ENCODE measurements at places on chromosomes 7 and 10.

GRCh38 chr7:116354546-116355423 is 144.4 kb downstream of the TES start:
- DNase-seq = no peak

DNA sequence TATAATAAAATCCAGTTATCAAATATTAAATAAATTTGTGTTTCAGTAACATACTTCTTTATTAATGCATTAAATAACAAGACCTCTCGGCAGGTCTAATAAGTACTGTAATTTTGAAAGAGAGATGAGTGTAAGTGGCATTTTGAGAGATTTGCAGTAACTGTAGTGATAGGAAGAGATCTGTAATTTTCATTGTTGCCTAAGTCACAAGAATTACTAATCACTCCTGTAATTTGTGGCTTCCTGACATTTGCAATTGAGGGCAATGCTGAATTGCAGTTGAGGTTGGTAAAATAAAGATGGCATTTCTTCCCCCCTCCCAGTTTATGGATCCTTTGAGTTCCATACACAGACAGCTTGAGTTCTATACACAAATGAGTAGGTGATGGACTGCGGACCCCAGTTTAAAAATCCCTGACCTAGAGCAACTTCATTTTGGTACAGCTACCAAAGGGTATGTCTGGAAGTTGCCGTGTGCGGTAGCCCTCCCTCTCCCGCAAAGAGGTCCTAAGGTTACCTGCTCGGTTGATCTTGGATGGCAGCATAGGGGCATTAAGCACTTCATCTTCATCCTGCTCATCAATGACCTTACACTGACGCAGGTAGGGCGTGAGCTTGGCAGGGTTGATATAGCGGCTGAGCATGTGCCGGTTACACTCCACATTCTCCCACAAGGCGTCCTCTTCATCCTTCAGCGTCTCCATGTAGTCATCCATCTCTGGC is 96.4 kb downstream of the CARD11 start:
- DNase-seq = no peak

DNA sequence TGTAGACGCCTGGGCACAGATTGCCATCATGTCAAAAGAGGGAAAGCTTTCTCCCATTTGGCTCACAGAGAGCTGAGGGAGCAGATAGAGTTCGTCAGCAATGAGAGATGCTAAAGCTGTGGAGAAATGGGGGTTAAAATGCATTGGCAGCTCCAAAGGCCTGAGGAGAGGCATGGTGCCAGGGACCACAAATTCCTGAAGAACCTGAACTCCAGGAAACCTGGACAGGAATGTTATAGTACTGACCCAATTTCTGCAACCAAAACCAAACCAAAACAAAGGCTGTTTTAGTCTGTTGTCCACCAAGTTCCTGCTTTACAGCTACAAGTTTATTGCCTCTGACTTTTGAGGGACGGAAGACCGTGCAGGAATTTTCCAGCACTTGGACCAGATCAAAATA is 575.7 kb downstream of the REEP3 start:
- DNase-seq = no peak

GRCh38 chr10:24690961-24691512 is 32.6 kb downstream of the ARHGAP21 start:
- no peak for DNase-seq

- no peak for DNase-seq
These were observed 257 bp downstream of the WAC start for GRCh38 chr10:28533186-28533564.

GRCh38 chr7:72754312-72754711 is 73.7 kb downstream of the TYW1B start:
- no peak for DNase-seq

DNA sequence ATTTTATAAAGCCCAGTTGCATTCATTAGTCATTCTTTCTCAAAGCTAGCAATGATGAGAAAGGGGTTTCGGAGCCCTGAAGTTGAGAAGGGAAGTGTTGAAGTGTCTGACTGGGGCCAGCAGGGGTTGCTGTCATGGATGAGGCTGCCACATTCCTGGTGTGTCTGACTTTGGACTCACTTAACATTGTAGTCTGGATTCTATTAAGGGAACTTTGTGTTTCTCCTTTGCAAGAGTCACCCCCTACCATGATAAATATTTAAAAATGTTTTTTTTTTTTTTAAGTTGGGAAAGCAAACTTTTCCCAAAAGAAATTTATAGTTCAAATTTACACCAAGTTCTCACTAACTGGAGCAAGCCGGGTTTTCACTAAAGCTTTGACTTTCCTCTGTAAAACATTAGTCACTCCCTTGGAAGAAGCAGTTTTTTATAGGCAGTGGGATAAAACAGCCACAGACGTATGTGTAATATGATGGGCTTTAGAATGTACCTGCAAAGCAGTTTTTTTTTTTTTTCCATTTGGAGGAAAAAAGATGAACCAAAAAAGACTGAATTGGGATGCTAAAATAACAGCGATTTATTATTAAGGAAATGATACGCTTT is 243.6 kb downstream of the TWIST1 start:
- DNase-seq = no peak

DNA sequence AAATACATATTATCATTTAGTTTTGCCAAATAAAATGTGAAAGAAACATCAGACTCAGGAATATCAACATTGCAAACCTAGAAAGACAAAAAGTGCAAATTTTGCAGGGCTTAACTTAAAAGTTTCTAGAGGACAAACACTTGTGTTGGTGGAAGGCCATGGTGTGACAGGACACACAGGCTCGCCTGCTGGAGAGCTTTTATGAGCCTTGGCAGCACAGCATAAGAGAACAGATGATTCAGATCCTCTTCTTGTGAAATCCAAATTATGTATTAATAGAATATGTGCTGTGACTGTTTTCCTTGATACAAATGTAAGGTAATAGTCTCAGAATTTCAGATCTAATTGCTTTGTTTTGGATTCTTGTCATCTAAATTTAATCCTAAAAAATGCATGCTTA is 72.9 kb upstream of the ABCB5 start:
- DNase-seq = no peak

- DNase-seq = no peak
These were observed 28.6 kb downstream of the PARD3 start for GRCh38 chr10:34786464-34786863.

DNA sequence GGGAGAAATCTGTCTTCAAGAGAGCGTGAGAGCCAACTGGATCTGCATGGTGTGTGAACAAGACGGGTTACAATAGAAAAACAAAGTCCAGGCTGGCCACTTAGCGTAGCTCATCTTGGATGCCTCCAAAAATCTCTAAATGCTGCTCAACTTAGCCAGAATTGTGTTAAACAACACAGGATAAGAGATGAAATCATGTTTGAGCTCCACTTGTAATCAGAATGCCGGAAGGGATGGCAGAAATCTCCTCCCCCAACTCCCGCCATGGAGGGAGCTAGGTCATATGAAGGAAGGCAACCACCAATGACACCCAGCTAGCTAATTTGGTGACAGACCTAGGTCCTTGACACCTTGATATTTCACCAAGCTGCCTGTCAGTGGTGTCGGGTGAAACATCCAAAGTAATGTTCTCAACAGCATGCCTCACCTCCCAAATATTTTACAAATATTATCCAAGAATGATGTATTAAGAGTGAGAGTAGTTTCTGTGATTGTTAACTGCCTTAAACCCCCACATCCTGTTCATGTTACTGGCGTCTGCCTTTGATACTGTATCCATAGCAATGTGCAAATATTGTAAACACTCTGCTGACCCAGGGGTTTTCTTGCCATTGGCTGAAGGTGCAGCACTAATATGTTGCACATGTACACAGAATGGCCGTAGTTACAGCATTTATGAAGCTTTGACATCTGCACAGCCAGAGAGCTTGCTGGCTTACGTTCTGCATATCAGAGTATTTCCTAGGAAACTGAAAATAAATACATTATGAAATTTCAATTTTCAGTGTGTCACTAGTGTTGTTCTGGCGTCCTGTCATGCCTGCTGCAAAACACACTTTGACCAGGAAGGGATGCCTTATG is 25.8 kb downstream of the TMEM254 start:
- DNase-seq = no peak

GRCh38 chr7:134438946-134439345 is 20.0 kb downstream of the AKR1B1 start:
- no peak for DNase-seq

DNA sequence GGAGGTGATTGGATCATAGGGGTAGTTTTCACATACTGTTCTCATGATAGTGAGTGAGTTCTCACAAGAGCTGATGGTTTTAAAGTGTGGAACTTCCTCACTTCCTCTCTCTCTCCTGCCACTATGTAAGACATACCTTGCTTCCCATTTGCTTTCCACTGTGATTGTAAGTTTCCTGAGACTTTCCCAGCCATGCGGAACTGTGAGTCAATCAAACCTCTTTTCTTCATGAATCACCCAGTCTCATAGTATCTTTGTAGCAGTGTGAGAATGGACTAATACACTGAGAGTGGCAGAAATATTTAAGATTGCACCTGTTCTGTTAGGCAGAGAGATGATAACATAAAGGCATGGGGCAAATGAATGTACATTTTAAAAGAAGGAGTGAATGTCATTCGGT is 507.8 kb downstream of the SORCS3 start:
- no peak for DNase-seq

DNA sequence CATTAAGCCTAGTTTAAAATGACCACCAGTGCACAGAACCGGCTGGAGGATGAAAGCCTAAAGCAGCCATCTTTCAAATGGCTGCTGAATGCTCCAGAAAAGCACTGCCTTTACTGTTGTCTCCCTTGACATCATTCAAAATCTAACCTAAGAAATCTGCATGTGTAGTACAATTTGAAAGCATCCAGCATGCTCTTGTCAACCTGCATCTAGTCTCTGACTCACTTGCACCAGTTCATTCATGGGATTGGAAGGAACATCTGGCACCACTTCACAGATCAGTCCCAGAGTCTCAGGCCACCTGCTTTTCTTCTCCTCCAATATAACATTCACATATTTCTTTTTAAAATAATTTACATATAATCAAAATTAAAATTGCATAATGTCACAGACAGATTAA is 76.2 kb downstream of the RNF133 start:
- DNase-seq = no peak

- DNase-seq = no peak
These were observed 21.7 kb upstream of the PCGF5 start for GRCh38 chr10:91198781-91199180.

DNA sequence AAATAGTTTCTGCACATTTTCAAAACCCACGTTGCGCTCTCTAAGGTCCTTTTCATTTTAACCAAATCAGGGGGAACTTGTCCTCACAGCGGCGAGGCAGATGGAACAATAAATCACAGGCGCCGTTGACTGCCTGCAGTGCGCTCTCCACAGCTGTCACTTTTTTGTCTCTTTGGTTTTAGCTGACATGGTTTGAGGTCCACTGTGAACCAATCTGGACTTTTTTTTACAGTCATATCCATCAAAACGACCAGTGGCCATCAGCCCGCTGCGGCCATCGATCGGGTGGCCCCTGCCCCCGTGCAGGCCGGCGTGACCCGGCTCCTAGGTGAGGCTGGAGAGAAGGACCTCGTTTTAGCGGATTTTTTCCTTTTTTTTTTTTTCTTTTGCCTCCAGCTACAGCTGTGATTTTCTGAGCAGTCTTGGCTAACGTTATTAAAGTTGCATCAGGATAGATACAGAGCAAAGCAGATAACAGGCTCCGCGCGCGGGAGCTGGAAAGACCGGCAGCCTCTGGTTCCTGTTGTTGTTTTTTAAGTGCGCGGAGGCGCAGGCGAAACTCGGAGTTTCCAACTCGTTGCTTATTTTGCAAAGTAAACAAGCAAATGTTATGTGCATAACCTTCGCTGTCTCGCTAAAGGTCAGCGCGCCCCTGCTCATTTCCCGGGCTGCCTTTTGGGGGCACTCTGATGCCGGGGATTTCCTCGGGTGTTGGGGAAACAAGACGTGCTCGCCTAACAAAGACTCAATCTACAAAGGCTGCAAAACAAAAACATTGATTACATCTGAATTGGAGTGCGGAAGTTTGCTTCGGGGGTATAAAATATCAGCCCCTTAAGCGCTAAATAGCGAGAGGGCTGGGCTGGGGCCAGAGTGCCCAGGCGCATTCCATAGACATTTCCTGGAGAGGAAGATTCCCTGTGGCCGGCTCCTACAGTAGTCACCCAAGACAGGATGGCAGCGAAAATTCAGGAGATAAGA is 414.8 kb upstream of the MKI67 start:
- DNase-seq = no peak
